ENCODE measurements at places on chromosomes 7 and 10. TPM values are rescaled to one million over a fixed set of nuclear protein-coding genes. Genes with fewer than 3 reads are reported as not detected.

OGDH gene
- total RNA-seq: 68.7 TPM

RADIL gene
- 0.07 TPM for total RNA-seq

C7orf57 gene
- total RNA-seq: 0.28 TPM

TWIST1 gene
- 0.31 TPM for total RNA-seq

LARP4B gene
- 44.3 TPM for total RNA-seq

LLCFC1 gene
- not detected for total RNA-seq

SH2B2 gene
- total RNA-seq: 0.35 TPM

FKBP6 gene
- total RNA-seq: not detected

IQUB gene
- 0.04 TPM for total RNA-seq

SLC18A3 gene
- total RNA-seq: not detected

CNPY1 gene
- not detected for total RNA-seq

MYPN gene
- total RNA-seq: not detected

CUBN gene
- total RNA-seq: 0.07 TPM

PTPRZ1 gene
- 32.3 TPM for total RNA-seq

RELN gene
- not detected for total RNA-seq

EGFR gene
- 161 TPM for total RNA-seq

UBE2H gene
- total RNA-seq: 55.0 TPM

PAX4 gene
- total RNA-seq: not detected

NRCAM gene
- total RNA-seq: 20.0 TPM

SPDYE2B gene
- not detected for total RNA-seq

OR9A2 gene
- total RNA-seq: not detected

ZFAND2A gene
- 19.9 TPM for total RNA-seq

GIMAP8 gene
- 0.07 TPM for total RNA-seq

STAG3 gene
- total RNA-seq: 0.34 TPM

ASAH2B gene
- total RNA-seq: 4.1 TPM

TPST1 gene
- 28.2 TPM for total RNA-seq

EBLN1 gene
- total RNA-seq: not detected

LRIT1 gene
- total RNA-seq: not detected

GPR85 gene
- 0.63 TPM for total RNA-seq

MBL2 gene
- total RNA-seq: not detected

STOX1 gene
- total RNA-seq: 0.17 TPM

PNLIPRP1 gene
- total RNA-seq: not detected

ASB10 gene
- total RNA-seq: not detected

NME8 gene
- total RNA-seq: not detected

AGAP9 gene
- total RNA-seq: 4.5 TPM

OR2A12 gene
- not detected for total RNA-seq

CLCN1 gene
- total RNA-seq: 0.04 TPM

ST8SIA6 gene
- total RNA-seq: not detected

HOXA4 gene
- total RNA-seq: 0.82 TPM

BMS1 gene
- total RNA-seq: 29.3 TPM

APBB1IP gene
- total RNA-seq: not detected

TMEM140 gene
- not detected for total RNA-seq

MNX1 gene
- not detected for total RNA-seq

LRWD1 gene
- total RNA-seq: 23.3 TPM

VWDE gene
- total RNA-seq: 1.0 TPM

LRRC18 gene
- not detected for total RNA-seq

Data from foreskin keratinocyte (primary cell).